Endodermal cell (in vitro differentiated cells): ENCODE measurements at places on chromosomes 12 and 14. TPM values are rescaled to one million over a fixed set of nuclear protein-coding genes. Genes with fewer than 3 reads are reported as not detected.

GRCh38 chr14:104830781-104831180 is 29.9 kb downstream of the ZBTB42 start:
- peak; percentile 33 for DNase-seq

- no peak for DNase-seq
Measured at GRCh38 chr14:50831726-50832168, 785 bp upstream of the NIN start.

- peak; percentile 60 for DNase-seq
Measured at GRCh38 chr14:79483477-79484388, 727.6 kb downstream of the DIO2 start.

DNA sequence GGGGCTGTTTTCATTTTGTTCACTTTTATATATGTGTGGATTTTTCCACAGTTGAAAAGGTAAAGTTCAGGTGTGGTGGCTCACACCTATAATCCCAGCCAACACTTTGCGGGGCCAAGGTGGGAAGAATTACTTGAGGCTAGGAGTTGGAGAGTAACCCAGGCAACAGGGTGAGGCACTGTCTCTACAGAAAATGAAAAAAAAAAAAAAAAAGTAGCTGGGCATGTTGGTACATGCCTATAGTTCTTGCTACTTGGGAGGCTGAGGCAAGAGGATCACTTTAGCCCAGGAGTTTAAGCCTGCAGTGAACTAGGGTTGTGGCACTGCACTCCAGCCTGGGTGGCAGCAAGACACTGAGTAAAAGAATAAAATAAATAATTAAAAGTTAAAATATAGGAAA is 326.5 kb downstream of the NAV3 start:
- no peak for DNase-seq

DNA sequence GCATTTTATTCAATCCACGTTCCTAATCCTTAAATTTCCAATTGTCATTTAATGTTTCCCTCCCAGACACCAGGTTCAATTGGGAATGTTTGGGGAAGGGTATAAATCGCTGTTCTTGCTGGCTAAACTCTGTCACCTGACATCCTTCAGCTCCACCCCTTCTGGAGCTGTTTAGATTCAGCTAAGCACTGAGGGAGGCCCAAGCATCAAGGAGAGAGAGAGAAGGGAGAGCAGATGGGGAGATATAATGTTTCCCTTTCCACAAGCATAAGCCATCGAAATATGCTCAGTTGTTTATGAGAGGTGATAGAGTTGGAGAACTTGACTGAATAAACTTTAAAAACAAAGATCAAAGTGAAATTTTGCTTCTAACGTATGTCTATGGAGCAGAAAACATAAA is 1.8 kb downstream of the ABCC9 start:
- DNase-seq, result no peak

DNA sequence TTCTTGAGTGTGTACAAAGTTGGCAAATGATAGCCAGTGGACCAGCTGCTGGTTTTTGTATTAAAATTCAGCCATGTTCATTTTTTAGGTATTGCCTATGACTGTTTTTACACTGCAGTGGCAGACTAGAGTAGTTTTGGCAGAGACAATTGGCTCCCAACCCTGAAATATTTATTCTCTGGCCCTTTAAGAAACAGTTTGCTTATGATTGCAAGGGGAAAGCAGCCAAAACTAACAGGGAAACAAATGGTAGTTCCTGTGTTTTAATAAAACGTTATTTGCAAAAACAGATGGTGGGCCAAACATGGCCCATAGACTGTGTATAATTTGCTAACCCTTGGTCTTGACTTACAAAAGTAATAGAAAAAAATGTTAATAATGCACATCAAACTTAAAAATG is 110.2 kb downstream of the ALX1 start:
- no peak for DNase-seq

DNA sequence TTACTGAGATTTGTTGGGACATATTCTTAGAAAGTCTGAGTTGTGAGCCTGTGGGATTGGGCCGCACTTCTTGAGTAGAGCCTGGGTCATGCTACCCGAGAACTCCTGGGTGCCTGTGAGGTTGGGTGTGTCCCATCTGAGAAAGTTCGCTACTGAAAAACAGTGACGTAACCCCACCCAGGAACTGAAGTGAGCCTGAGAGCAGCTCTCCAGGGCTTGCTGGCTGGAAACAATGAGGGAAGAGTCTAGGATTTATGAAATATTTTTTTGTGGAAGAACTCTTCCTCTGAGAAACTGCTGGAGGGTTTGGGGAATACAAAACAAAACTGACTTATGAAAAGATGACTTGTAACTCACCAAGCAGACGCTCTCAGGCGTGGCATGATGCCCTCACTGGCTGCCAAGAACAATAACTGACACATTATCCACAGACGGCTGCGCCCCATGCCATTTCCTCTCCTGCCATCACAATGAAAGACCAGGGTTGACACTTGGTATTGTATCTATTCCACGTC is 69.2 kb downstream of the RASSF3 start:
- no peak for DNase-seq

DNA sequence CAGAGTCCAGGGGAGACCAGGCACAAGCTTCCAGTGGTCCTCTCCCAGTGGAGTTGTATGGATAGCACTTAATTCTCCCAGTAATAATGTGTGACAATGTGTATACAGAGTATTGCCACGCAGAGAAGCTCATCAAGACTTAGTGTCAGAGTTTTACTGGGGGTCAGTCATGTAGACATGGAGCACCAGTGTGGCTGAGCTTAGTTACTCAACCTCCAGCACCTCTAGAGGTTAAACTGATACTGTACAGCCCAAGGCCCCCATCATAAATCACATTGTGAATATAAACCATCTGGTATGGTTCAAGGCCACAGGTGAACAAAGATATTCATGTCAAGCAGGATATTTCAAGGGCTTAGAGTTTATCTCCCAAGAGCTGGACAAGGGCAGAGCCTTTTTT is 378.1 kb upstream of the TMPO start:
- no peak for DNase-seq

DNA sequence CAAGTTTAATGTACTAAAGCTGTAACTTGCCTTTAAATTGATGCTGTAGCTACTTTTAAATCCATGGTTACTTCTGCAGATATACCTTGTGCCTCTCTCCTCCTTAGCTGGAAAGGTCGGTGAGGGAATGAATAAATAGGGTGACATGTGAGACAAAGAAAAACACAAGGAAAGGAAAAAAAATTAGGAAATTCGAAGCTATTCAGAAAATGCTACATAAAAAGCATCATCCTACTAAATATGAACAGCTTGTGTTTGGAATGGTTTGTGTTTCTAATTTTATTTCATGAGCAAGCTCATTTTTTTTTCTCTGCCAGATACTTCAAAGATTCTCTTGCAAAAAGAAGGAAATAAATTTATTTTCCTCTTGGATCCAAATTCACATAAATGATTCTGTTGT is 186.3 kb upstream of the NUDT4 start:
- no peak for DNase-seq

GRCh38 chr14:77467801-77468200 is 9.9 kb downstream of the AHSA1 start:
- DNase-seq, result no peak

DNA sequence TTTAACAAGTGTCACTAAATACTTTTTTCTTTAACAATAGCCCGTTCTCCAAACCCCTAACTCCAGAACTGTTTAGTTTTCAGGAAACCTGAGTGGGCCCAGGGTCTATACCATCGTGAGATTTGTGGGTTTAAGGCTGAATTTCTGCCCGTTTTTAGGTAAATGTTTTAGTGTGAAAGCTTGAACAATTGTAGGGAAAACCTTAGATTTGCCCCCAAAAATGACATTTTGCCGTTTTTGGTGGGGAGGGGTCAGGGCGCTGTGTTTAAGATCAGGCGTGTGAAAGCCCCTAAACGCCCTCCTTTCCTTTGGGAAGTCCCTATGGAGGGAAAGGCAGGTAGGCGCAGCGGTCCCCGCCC is 320 bp upstream of the PRPF39 start:
- no peak for DNase-seq

DNA sequence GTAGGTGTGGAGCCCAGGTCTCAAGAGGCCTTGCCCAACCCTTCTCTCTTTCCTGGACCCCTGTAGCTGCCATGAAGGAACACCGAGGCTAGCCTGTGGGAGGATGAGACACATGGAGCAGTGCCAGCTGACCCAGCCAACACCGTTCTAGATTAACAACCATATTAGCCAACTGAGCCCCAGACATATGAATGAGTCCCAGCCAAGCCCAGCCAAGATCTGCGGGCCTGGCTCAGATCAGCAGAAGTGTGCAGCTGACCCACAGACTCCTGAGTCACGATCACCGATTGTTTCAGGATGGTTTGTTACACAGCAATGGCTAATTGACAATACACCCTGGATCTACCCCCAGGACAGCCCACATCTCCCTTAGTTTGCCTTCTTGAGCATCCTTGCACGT is 82.1 kb downstream of the NTF3 start:
- DNase-seq, result peak; percentile 30

DNA sequence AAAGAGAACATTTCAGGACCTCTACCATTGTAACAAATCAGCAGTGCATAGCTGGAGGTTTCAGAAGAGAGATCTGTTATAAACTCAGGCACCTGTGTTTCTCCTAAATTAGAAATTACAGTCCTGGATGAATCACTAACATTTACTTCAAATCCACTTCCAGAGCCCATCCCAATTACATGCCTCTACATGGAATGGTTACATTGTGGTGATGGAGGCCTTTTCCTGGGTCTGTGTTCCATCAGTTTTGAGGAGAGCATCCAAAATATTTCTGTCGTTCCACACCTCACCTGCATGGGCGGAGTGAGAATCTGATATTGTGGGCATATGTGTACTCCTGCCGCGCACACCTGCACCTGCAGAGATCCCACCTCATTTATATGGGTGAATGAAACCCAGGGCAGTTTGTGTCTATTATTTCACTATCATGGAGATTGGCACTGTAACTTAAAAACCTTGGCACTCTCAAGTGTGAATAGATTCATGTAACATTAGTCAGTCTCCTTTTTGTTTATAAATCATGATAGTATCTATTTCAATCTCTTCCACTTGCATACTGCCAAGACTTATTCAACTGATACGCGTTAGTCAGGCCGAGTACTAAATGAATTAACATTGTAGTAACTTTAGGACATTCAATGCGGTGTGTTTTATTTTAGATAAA is 215.1 kb upstream of the FAR2 start:
- no peak for DNase-seq

- DNase-seq, result no peak
Measured at GRCh38 chr12:2142068-2142467, 89.3 kb downstream of the CACNA1C start.

- no peak for DNase-seq
Measured at GRCh38 chr14:100846309-100846859, 20.5 kb downstream of the MEG3 start.

The MYH7 gene
- 0.50 to 0.70 TPM (median 0.55 TPM) in 3 replicates for total RNA-seq

The CCDC38 gene
- total RNA-seq, result 0.19 to 0.35 TPM in 2 of 3 replicates, not detected in the other

The ACOT6 gene
- not detected in 2 replicates for total RNA-seq

The PRB2 gene
- total RNA-seq, result not detected in 3 replicates

The MANSC1 gene
- 10.8 and 12.1 TPM in 2 replicates for total RNA-seq

The ST8SIA1 gene
- 9.7 and 11.2 TPM in 2 replicates for total RNA-seq

The GPR132 gene
- 0.27 to 0.59 TPM (median 0.47 TPM) in 3 replicates for total RNA-seq

The CBLN3 gene
- total RNA-seq, result 1.9 and 2.1 TPM in 2 replicates

The POTEG gene
- not detected in 3 replicates for total RNA-seq

The CLEC9A gene
- not detected in 2 replicates for total RNA-seq
